Activated T-cell treated with anti-CD3 and anti-CD28 coated beads, Interleukin-2, amount 50 U/mL, for 72 hours (primary cell): ENCODE measurements at places on chromosomes 7 and 10.

GRCh38 chr10:79436066-79436849, 9.2 kb downstream of the ZCCHC24 start:
- no peaks in the 10 kb centered on the region for H3K36me3 ChIP-seq
- H3K27me3 ChIP-seq: peaks cover 5% of the 10 kb centered on the region
- peaks cover 21% of the 10 kb centered on the region for H3K4me1 ChIP-seq
- no peak overlapping the region for H3K4me3 ChIP-seq

- no peaks in the 10 kb centered on the region for H3K36me3 ChIP-seq
- no peak overlapping the region for H3K4me3 ChIP-seq
- no peaks in the 10 kb centered on the region for H3K27me3 ChIP-seq
- peaks cover 4% of the 10 kb centered on the region for H3K4me1 ChIP-seq
Measured at GRCh38 chr10:95480102-95480900, 80.9 kb downstream of the SORBS1 start.

DNA sequence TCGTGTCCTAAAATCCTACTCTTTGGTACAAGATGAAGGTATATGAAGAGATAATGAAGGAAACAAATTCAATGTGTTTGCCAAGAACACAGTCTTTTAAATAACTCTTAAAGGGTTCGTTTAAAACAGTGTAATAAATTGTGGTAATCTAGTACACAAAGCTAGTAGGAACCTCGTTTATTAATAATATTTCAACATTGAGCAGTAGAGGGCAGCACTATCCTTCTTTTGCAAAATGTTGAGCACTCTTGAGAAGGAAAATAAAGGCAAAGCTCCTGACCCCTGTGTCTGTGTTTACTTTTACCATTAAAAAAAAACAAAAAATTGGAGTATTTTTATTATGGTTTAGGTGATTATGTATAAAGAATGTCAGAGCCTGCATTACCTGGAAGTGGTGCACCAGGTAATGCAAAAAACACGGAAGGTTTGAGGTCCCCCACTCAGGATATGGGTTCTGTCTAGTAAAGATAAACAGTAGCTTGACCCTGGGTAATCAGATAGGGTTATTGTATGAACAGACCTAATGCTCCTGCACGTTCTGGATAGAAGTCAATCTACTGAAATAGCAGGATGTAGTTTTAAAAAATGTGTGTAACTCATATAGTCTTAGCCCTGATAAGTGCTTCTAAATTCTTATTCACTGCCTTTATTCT, 5.7 kb upstream of the GOT1 start:
- peaks cover 20% of the 10 kb centered on the region for H3K4me1 ChIP-seq

DNA sequence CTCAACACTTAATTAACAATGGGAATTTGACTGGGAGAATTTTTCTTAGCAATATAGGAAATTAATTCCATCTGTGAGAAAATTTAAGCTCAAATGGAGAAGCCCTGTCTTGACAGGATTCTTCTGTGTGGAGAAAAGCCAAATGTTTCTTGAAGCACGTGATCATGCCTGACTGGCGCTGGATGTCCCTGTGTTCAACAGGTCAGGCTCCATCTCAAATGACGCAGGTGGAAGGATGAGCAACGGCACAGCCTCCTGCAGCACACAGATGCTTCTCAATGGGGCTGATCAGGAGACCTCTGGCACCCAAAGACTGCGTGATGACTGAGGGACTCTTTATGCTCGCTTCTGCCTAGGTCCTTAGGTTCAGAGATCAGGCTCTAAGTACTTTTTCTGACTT, 143.8 kb downstream of the RSU1 start:
- no peaks in the 10 kb centered on the region for H3K4me1 ChIP-seq
- peaks cover 7% of the 10 kb centered on the region for H3K36me3 ChIP-seq
- no peak for DNase-seq
- no peaks in the 10 kb centered on the region for H3K27me3 ChIP-seq

- H3K27me3 ChIP-seq: no peaks in the 10 kb centered on the region
- H3K27ac ChIP-seq: no peak overlapping the region
- no peak for DNase-seq
- no peak overlapping the region for H3K4me3 ChIP-seq
Measured at GRCh38 chr10:105718207-105718995, 1077.3 kb downstream of the SORCS3 start.

DNA sequence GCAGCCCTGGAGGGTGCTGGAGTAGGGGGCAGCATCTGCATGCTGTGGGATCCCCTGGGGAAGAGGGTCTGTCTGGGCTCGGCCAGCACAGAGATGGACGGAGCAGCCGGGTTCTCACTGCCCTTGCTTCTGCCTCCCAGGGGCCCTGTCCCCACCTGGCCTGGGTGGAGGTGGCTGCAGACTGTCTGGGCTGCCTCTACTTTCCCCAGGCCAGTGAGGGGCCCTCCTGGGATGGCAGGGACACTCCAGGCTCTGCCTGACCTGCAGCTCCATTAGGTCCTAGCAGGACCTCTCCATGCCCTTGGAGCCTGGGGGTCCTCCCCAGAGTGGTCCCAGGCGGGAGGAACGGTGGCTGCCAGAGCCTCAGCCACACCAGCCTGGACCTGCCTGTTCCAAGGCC, 63.7 kb downstream of the PWWP2B start:
- H3K27ac ChIP-seq: no peak overlapping the region
- no peaks in the 10 kb centered on the region for H3K36me3 ChIP-seq
- peaks cover 4% of the 10 kb centered on the region for H3K4me1 ChIP-seq
- no peaks in the 10 kb centered on the region for H3K27me3 ChIP-seq

- peaks cover 5% of the 10 kb centered on the region for H3K36me3 ChIP-seq
- H3K27ac ChIP-seq: peak overlapping the region; percentile 79
- peak overlapping the region; percentile 96 for H3K4me3 ChIP-seq
- no peak for DNase-seq
- H3K4me1 ChIP-seq: peaks cover 23% of the 10 kb centered on the region
Measured at GRCh38 chr10:103452506-103453230, 498 bp upstream of the CALHM2 start.

DNA sequence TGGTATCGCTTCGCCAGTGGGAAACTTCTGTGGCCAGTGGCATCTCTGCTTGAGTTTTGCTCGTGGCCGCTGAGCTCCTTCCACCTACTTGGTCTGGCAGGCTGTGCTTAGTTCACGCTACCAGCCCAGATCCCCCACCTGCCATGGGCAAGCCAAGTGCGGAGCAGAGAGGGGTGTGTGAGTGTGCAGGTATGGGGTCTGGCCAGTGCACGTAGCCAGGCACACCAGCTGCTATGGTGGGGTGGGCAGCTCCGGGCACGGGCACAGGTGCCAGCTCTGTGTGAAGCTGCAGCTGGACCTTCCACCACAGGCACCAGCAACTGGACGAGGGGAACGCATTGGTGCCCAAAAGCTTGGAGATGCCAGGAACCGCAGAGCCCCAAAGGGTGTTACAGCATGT, 56.5 kb downstream of the ZNF777 start:
- DNase-seq: no peak
- H3K27me3 ChIP-seq: peaks cover 19% of the 10 kb centered on the region
- no peak overlapping the region for H3K27ac ChIP-seq
- no peak overlapping the region for H3K4me3 ChIP-seq

DNA sequence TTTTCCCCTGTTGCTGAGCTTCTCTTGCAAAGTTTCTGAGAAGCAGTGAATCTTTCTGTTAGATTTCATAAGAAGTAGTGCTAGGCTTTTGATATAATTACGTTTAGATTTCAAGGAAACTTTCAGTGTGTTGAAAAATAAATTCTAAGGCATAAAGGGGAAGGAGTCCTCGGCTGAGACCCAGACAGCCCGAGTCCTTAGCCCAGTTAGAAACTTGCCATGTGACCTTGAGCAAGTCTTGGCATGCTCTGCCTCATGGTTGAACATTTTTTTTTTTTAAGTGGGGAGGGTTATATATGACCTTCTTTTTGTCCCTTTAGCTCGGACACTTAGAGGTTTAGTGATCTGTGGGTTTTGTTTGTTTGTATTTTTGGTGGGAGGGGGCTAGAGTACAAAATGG, 117.5 kb downstream of the TCF7L2 start:
- H3K4me1 ChIP-seq: no peaks in the 10 kb centered on the region
- H3K36me3 ChIP-seq: no peaks in the 10 kb centered on the region
- DNase-seq: no peak

- no peaks in the 10 kb centered on the region for H3K4me1 ChIP-seq
- DNase-seq: no peak
- H3K4me3 ChIP-seq: no peak overlapping the region
Measured at GRCh38 chr7:134627775-134628153, 18.9 kb upstream of the BPGM start.

DNA sequence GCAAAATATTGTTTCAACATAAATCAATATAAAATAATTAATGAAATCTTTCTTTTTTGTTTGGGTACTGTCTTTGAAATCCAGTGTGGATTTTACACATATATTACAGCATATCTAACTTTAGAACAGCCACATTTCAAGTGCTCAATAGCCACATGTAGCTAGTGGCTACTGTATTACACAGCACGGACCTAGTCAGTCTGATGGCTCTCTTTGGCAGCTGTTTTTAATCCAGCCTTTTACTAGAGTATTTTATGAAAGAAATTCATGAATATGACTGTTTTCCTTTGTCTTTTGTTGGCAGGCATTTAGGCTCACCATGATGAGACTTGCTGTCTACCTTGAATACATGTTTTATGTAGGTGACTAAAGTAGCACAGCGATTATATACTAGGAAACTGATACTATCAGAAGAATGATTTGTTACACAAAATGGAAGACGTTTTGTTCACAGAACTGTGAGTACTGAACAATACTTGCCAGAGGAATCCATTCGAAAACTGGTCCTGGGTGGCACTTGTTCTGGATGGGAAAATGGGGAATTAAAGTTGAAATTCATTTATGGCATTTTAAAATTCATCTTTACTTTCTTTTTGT, 386.7 kb downstream of the PHTF2 start:
- H3K27ac ChIP-seq: no peak overlapping the region
- H3K4me1 ChIP-seq: no peaks in the 10 kb centered on the region
- H3K4me3 ChIP-seq: no peak overlapping the region
- no peaks in the 10 kb centered on the region for H3K27me3 ChIP-seq

DNA sequence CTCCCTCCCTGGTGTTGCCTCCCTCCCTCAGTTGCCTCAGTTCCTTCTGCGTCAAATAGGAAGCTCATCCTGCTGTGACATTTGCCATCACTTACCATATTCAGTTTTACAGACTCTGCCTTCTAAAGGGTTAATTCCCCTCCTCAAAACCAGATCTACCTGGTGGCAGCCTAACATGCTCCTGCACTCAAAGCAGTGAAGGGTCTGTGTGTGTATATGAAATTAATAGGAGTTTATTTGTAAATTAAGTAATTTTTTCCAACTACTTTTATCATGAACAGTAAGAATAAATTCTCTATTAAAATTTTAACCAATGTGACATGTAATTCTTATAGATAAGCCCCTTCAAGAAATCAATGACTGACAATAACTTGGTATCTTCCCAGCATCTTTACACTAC, 158.6 kb upstream of the INSYN2A start:
- no peak for DNase-seq
- no peaks in the 10 kb centered on the region for H3K4me1 ChIP-seq
- H3K36me3 ChIP-seq: no peaks in the 10 kb centered on the region
- H3K4me3 ChIP-seq: no peak overlapping the region
- H3K27me3 ChIP-seq: peaks cover under 1% of the 10 kb centered on the region

DNA sequence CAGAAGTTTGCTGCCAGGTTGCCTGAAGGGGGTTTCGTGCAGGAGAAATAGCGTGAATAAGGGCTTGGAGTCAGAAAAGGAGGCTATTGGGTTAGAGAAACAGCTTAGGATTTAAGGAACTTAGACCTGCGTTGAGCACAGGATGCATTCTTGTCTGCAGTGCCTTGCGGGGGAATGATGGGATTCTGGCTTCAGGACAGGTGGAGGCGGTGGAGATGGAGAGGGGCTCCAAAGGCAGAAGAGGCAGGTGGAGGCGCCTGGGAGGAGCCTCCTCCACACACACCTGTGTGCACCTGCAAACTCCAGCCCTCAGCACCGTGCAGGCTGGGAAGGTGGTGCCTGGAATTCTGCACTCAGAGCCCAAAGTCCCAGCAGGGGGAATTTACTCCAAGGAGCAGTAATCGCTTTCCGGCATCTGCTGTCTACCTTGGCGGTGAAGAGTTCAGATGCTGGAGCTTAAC, 1.8 kb downstream of the CLIP2 start:
- peaks cover 31% of the 10 kb centered on the region for H3K27me3 ChIP-seq
- H3K36me3 ChIP-seq: no peaks in the 10 kb centered on the region
- H3K4me3 ChIP-seq: peak overlapping the region; percentile 53
- peaks cover 13% of the 10 kb centered on the region for H3K4me1 ChIP-seq
- no peak for DNase-seq

- DNase-seq: no peak
- H3K36me3 ChIP-seq: no peaks in the 10 kb centered on the region
- no peaks in the 10 kb centered on the region for H3K27me3 ChIP-seq
Measured at GRCh38 chr7:14400271-14400670, 410.8 kb upstream of the ETV1 start.

DNA sequence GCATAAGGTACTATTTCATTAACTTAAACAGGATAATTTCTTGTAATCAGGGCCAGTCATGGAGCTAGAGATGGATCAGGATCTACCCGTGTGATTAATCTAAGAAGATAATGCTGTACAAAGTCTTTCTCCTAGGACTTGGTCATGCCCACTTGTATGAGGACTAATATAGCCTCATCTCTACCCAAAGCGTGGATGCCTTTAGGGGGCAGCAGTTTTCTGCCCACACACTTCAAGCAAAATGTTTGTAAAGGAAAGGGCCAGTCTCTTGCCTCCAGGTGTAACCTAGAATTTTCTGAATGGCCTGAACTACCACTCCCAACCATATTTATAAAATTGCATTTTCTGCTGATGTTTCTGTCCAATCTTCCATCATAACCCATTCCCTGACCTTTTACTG, 764.0 kb upstream of the IGFBP3 start:
- no peaks in the 10 kb centered on the region for H3K36me3 ChIP-seq
- H3K4me3 ChIP-seq: no peak overlapping the region
- H3K4me1 ChIP-seq: no peaks in the 10 kb centered on the region
- no peak for DNase-seq

DNA sequence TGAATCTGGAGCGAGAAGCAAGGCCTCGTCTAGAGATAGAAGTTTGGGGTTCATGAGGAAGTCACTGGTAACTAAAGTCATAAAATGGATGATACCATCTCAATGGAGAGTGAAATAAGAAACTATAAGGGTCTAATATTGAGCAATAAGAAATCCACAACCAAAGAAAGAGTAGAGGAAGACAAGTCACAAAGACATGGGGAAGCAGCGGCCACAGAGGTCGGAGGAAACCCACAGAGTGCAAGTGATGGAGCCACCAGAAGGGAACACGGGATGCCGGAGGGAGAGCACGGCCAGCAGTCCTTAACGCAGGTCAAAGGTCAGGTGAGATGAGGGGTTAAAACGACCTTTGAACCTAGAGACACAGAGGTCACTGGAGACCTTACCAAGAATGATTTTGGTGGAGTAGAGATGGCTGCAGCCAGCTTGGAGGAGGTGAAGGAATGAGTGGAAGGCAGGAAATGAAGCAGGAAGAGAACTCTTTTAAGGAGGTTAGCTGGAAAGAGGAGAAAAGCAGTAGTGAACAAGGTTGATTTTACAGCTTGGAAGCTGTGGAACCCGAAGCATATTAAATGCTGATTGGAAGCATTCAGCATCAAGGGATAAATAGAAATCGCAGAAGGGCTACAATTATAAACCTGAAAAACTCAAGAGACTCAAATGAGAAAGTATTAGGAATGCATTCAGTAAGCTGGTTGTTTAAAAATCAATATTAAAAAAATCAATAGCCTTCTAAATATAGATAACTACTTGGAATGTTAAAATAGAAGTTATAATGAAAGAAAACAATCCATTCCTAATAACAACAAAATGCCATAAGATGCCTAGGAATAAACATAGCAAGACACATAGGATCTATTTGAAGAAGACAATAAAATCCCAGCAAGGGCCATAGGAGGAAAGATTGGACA, 93.7 kb downstream of the SVOPL start:
- H3K36me3 ChIP-seq: no peaks in the 10 kb centered on the region
- peaks cover 18% of the 10 kb centered on the region for H3K4me1 ChIP-seq
- H3K27ac ChIP-seq: no peak overlapping the region
- no peak for DNase-seq
